ENCODE measurements at places on chromosomes 1 and 21.

GRCh38 chr1:12541274-12542137, 76.5 kb downstream of the DHRS3 start:
- no peak for DNase-seq

DNA sequence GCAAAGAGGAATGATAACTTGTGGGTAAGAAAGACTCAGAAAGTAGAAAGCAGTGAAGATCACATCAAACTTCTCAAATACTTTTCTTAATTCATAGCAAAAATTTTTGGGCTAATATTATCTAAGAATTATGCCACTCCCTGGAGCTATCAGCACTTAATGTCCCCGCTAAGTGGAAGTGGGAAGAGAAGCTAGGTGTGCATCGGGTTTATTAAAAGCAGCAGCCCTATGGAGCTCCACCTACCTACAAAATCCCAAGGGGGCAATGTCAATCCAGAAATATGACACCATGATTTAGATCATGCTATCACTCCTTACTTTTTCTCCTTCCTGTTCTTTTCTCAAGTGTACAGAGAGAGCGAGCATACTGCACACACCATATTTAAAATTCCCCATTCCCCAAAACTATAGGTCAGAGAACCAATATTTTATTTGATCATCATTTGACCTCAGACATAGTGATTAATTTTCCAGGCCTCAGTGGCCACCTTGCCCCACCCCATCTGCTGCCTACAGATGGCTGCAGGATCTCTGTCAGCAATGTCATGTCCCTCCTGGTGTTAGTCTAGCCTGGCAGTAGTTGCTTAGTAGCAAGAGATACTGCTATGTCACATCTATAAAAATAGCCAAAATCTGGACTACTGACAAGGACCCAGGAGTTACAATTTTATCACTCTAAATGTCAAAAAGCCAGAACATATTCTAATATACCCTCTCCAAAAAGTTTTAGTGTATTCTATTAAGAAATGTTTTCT, 66.6 kb downstream of the MAP3K21 start:
- no peak for DNase-seq

- no peak for DNase-seq
Measured at GRCh38 chr21:34550182-34550799, 38.3 kb upstream of the KCNE1 start.

DNA sequence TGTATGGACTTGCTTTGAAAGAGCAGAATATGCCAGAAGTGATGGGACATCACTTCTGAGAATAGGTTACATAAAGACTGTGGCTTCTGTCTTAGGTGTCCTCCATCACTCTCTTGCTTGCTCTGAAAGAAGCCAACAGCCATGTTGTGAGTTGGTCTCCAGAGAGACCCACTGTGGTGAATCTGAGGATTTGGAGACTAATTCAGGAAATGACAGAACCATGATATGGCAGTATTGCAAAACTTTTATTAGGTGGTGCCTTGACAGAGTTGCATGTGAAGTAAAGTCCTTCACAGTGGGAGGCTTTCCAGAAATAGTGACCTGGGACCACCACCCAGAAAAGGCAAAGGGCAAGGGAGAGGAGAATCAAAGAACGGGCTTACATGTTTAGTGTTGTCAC, 628.6 kb downstream of the KCNT2 start:
- no peak for DNase-seq

DNA sequence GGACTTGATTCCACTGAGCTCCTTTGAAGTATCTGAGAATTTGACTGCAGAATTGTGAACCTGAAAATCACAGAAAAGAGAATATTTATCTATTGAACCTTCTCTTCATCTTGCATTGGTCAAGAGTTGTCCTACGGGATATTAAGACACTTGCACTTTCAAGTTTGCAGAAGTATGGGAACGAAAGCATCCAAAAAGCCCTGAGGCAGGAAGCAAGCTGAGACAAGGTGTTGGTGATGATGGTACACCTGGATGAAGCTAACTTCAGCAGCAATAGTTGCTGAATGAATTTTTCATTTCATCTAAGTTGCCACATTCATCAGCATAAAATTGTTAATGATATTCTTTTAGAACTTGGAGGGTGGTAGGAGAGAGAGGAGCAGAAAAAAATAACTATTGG, 686.6 kb upstream of the ADAMTS5 start:
- no peak for DNase-seq

DNA sequence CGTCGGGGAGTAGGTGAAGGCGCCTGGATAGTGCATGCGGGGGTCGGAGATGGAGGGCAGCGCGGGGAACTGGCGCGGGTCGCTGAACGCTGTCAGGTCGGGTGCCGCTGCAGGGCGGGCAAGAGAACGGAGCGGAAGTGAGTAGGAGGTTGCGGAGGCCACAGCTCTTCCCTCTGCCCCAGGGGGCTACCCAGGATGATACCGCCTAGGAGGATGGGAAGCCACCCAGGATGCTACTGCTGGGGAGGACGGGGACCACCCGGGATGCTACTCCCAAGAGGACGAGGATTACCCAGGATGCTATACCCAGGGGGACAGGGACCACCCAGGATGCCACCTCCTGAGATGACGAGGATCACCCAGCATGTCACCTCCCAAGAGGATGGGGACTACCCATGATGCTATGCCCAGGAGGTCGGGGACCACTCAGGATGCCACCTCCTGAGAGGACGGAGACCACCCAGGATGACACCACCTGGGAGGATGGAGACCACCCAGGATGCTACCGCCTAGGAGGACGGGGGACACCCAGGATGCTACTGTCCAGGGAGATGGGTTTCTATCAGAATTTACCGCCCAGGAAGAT, 123.8 kb downstream of the CLIC6 start:
- no peak for DNase-seq

Data from CD4-positive, alpha-beta memory T cell (primary cell).